ENCODE measurements at places on chromosomes 12 and 14.

DNA sequence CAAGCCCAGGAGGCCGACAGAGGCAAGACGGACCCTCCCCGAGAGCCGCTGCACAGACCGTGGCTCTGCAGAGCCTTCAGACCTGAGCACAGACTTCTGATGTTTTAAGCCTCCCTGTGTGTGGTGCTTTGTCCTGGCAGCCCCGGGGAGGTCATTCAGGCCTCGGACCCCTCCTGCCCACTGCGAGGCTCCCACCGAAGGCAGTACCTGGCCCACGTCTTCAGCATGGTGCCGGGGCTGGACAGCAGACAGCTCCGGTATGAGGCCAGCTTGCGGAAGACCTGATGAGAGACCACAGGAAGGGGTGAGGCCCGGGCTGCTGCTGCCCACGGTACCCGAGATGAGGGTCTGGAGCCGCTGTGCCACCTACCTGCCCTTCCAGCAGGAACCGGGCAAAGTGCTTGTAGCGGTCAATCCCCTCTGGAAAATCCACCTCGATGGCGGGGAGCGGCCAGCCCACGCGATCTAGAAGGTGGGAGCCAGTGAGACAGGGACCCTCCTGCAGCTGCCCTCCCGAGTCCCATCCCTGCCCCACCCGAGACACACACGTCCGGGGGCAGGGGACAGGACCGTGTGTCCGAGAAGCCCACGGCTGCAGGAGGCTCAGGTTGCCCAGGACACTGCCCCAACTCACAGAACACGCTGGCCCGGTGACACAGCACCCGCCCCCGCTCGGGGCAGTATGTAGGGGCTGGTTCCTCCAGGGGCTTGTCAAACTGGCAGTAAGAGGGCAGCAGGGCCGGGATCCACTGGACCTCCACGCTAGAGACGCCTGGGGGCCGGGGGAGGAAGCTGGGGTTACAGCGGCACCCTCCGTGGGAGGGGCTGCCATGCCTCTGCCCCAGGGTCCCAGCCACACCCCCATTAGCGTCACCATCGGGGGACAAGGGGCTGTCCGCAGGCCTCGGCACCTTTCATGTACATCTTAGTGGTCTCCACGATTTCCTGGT is 35.6 kb upstream of the UBC start:
- H3K27me3 ChIP-seq = no peaks in the 10 kb centered on the region
- no peak overlapping the region for H3K4me3 ChIP-seq
- no peak for DNase-seq
- peaks cover 53% of the 10 kb centered on the region for H3K36me3 ChIP-seq
- no peaks in the 10 kb centered on the region for H3K4me1 ChIP-seq

- H3K27me3 ChIP-seq = peaks cover 4% of the 10 kb centered on the region
- H3K27ac ChIP-seq = no peak overlapping the region
- no peak for DNase-seq
- no peaks in the 10 kb centered on the region for H3K4me1 ChIP-seq
- H3K4me3 ChIP-seq = no peak overlapping the region
Measured at GRCh38 chr14:95961481-95961880, 77.7 kb upstream of the C14orf132 start.

- no peak within 1 kb of the TSS for H3K27ac ChIP-seq
- DNase-seq = no peak
- peaks cover 17% of the 10 kb centered on the region for H3K27me3 ChIP-seq
- peaks cover 5% of the 10 kb centered on the region for H3K4me1 ChIP-seq
Measured at GRCh38 chr12:31590642-31591379, at the start of gene DENND5B. DENND5B (minus strand) TSS chr12:31591136; CDS start chr12:31590832, 304 bp downstream.

GRCh38 chr12:41254004-41254914 is 66.1 kb downstream of the PDZRN4 start:
- DNase-seq = no peak
- no peaks in the 10 kb centered on the region for H3K4me1 ChIP-seq
- H3K27me3 ChIP-seq = no peaks in the 10 kb centered on the region

DNA sequence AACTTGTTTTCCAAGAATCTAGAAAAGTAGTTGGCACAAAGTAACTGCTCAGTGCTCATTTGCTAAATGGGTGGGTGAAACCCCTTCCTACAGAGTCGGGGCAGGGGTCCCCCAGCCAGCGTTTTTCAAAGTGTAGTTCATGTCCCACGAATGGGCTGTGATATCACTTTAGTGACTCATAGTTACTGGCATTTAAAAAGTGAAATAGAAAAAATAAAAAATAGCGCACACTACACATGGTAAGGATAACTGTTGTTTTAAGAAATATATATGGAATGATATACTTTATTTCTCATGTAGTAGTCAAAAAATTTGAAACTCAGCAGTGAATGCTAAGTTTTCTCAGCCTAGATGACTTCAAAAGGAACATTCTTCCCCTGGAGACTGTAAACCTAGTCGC is 250.4 kb downstream of the CHST11 start:
- no peaks in the 10 kb centered on the region for H3K27me3 ChIP-seq
- no peak overlapping the region for H3K27ac ChIP-seq
- no peaks in the 10 kb centered on the region for H3K36me3 ChIP-seq
- DNase-seq = no peak
- H3K4me3 ChIP-seq = no peak overlapping the region
- no peaks in the 10 kb centered on the region for H3K4me1 ChIP-seq

- H3K4me1 ChIP-seq = no peaks in the 10 kb centered on the region
- H3K4me3 ChIP-seq = no peak overlapping the region
- peaks cover 3% of the 10 kb centered on the region for H3K27me3 ChIP-seq
- DNase-seq = no peak
Measured at GRCh38 chr12:10042167-10042566, 11.7 kb downstream of the CLEC9A start.

DNA sequence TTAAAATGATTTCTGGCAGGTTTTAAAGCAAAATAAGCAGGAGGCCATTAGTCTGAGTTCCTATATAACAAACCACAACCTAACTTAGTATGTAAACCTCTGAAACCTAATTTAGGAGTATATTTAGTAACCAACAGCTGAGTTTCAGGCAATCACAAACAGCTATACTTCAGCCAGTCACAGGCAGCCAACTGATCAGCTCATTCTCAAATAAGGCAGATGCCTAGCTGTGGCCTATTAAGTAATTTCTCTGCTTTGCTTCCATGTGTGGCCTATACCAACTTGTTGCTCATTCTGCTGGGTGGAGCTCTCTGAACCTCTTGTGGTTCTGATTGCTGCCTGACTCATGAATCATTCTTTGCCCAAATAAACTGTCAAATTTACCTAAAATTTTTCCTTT is 408.9 kb upstream of the FBXO33 start:
- no peak overlapping the region for H3K4me3 ChIP-seq
- no peaks in the 10 kb centered on the region for H3K4me1 ChIP-seq
- no peak overlapping the region for H3K27ac ChIP-seq
- no peaks in the 10 kb centered on the region for H3K27me3 ChIP-seq
- no peak for DNase-seq
- H3K36me3 ChIP-seq = no peaks in the 10 kb centered on the region
